GM23338 (cell line): ENCODE measurements at places on chromosomes 11 and 22. TPM values are rescaled to one million over a fixed set of nuclear protein-coding genes. Genes with fewer than 3 reads are reported as not detected.

Gene MS4A15
- not detected in 2 replicates for total RNA-seq

Gene MRGPRX3
- not detected in 2 replicates for total RNA-seq

Gene TRIM29
- 0.16 and 0.28 TPM in 2 replicates for total RNA-seq

DNA sequence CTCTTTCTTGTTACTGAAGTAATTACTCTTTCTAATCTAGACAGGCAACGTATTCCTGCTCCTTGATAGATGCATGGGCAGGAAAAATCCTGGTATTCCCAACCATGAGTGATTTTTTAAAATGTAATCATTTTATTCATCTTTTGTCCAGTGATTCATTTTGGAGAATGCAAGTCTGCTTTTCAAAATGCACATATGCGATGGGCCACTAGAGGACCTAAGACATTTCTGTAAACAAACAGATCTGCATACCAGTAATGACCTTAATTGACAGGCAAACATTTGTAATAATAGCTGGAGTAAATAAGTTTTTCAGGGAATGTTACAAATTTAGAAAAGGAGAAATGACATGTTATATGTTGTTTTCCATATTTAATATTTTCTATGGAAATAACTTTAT, 1167.6 kb downstream of the JRKL start:
- DNase-seq, result no peak

DNA sequence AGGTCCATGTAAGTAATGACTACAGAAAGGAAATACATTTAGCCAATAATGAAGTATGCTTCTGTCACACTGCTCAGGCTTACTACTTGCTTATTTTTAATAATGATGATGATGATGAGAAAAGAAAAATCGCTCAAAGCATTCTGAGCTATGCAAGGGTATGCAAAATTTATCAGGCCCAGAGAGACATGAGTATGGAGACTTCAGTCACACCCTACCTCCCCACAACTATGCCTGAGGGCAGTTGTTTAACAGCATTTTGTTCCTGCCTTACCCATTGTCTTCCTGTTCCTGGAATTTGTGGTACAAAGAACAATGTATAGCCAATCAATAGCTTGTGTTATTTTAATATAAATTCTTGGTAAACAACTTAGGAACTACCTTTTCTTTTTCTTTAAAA, 232.6 kb upstream of the ZBED5 start:
- DNase-seq, result no peak

DNA sequence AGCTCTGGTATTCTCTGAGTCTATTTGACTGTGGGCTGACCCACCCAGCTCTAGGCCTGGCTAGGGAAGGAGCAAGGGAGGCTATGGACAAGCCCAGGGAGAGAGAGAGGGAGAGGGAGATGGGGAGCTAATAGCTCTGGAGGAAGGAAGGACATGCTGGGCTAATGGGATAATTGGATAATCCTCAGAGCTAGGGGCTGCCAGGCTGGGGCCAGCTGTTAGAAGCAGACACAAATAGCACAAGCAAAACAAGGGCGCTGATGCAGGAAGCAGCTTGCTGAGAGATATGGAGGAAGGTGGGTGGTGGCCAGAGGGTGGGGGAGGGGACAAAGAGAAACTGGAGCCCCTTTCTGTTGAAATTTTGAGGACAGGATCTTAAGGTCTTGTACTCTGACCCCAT, 23.2 kb downstream of the ADORA2A start:
- no peak for DNase-seq

DNA sequence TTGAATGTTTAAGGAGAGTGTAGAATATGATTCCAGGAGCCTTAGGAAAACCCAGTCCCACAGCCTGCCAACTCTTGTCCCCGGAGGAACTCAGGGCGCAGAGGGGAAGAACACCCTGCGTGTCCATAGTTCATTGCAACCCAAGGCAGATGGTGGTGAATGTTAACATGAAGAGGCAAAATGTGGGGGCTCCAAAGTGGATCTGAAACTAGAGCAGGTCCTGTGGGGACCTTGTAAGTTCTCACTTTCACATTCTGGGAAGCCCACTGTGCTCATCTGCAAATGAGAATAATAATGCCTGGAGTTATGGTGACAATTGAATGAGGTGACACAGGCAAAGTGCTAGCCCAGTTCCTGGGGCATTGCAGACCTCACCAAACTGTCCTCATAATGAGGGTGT, 201.1 kb downstream of the DBX1 start:
- no peak for DNase-seq

GRCh38 chr11:134224710-134225664, 516 bp downstream of the VPS26B start:
- DNase-seq, result peak; percentile 52
